ENCODE measurements at places on chromosomes 1 and 21.

- no peaks in the 10 kb centered on the region for H3K36me3 ChIP-seq
- no peak overlapping the region for H3K4me3 ChIP-seq
- H3K27ac ChIP-seq: no peak overlapping the region
- H3K4me1 ChIP-seq: no peaks in the 10 kb centered on the region
- no peak for DNase-seq
- H3K27me3 ChIP-seq: no peaks in the 10 kb centered on the region
Measured at GRCh38 chr1:4464478-4464877, 189.9 kb upstream of the AJAP1 start.

DNA sequence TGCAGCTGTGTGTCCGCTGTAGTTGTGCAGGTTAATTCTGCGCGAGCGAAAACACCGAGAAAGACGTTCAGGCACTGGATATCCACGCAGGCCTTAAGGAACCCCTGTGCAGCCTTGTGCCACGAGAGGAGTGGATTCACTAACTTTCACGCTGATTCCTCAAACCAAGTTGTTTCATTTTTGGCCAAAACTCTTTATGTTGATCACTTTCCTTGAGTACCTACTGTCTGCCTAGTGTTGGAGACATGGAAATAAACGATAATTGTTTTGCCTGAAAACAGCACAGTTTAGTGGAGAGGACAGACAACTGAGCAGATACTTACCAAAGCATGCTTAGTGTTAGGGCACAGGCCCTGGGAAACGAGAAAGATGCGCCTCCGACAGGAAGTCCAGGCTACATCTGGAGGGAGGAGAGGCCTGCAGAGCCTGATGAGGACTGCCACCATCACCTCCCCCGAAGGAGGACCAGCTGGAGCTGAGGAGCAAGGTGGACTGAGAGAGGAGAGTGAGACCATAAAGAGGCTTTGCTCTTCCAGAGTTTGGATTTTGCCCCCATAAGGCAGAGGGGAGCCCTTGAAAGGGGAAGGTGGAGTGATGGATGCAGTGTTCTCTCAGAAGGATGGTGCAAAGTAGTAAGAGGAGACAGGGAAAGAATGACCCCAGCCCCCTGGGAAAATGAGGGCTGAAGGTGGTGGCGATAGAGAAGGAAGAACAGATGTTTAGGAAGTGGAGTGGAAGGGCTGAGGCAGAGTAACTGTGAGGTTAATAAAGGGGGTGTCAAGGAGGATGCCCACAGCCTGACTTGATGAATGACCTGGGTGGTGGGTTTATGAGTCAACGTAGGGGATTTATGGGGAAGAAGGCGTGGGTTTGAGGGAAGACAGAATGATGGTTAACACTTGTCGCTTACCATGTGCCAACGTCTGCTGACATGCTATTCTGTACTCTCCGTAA lies 956 bp upstream of the SCAF4 start:
- peak overlapping the region; percentile 80 for H3K27ac ChIP-seq
- H3K27me3 ChIP-seq: no peaks in the 10 kb centered on the region
- no peak for DNase-seq
- no peaks in the 10 kb centered on the region for H3K36me3 ChIP-seq
- H3K4me3 ChIP-seq: peak overlapping the region; percentile 88

DNA sequence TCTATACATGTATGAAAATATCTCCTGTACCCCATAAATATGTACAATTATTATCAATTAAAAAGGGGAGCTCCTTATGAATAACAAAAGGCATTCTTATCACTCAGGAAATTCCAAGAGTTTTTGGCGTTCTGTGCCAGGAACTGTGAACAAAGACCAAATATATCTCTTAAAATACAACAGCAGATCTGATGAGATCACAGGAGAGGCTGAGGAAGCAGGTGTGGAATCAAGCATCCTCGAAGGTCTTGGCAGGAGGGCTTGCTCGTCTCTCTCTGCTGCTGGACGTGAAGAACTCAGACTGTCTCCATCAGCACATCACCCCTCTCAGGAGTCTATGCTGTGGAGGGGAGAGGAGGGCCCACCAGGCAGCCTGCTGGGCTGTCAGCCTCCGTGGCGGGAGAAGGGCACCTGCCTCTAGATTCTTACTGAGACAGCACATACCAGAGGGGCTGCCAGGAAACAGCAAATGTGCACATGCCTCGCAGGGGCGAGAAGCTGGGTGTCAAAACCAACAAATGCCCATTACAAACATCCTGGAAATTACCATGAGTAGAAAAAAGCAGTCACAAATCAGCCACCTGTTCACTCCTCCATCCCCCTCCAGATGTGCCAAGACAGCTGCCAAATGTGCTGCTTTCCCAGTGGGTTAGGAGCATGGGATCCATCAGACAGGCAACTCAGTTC lies 30.8 kb upstream of the FAM89A start:
- no peak for DNase-seq
- H3K27me3 ChIP-seq: no peaks in the 10 kb centered on the region
- H3K4me3 ChIP-seq: no peak overlapping the region
- no peaks in the 10 kb centered on the region for H3K4me1 ChIP-seq
- H3K27ac ChIP-seq: no peak overlapping the region

- H3K27ac ChIP-seq: no peak overlapping the region
- no peak for DNase-seq
- H3K36me3 ChIP-seq: no peaks in the 10 kb centered on the region
- no peaks in the 10 kb centered on the region for H3K4me1 ChIP-seq
Measured at GRCh38 chr1:224539971-224540370, 76.1 kb upstream of the CNIH3 start.

GRCh38 chr1:109148987-109149561 lies 35.2 kb downstream of the ELAPOR1 start:
- H3K27me3 ChIP-seq: no peaks in the 10 kb centered on the region
- no peak for DNase-seq
- no peaks in the 10 kb centered on the region for H3K4me1 ChIP-seq
- H3K4me3 ChIP-seq: no peak overlapping the region
- H3K36me3 ChIP-seq: no peaks in the 10 kb centered on the region

DNA sequence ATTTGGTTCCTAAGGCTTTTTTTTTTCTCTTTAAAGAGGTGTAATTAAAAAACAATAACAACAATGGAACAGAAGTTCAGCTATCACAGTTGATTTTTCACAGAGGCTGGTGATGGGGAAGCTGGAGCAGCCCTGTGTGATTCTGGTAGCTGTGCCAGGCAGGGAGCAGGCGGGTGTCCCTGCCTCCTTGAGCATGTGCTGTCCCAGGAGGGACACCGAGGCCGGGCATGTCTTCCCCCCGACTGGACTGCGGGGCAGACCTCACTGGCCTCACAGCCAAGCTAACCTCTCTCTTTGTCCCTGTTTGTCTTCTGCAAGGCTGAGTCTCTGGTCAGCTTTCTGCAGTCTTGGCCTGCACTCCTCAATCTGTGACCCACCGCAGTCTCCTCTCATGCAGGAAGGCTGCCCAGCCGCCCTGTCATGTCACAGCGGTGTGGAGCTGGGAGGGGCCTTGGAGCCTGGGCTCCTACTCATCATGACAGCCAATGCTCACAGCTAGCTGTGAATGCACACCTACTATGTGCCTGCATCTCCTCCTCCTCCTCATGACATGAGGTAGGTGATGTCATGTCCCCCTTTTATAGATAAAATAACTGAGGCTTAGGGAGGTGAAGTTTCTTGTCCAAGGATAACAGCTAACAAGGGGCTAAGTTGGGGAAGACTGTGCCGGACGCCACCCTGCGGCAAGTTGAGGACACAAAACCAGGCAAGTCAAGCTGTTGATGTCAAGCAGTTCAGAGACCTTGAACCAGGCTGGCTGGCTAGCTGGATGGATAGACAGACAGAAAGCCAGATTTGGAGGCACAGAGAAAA lies 10.3 kb upstream of the ACTL8 start:
- no peaks in the 10 kb centered on the region for H3K36me3 ChIP-seq
- H3K4me1 ChIP-seq: no peaks in the 10 kb centered on the region

DNA sequence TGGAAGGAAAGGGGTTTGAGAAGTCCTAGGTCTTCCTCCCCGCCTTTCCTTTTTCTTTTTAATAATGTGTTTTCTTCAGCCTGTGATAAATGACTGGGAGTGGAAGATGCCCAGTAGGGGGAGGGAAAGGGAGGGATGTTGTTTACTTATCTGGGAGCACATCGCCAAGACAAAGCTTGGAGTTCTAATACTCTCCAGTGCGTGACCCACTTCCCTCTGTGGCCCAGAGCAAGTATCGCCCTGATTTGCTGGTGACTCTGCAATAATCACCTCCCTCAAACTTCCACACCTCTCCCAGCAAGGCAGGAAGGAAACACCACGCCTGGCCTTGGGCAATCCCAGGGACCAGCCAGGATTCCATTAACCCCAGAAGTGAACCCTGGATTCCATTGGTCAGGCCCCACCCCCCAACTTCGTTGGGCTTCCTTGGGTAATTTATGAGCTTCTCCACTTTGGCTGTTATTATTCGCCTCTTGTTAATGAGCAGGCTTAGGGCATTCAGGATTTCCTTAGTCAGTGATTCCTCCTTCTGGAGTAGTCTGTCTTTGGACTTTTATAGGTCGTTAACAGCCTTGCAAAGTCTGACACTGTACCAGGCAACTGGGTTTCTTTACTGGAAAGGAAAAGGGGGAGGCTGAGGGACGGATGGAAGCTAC lies 24.3 kb upstream of the GRHL3 start:
- H3K27ac ChIP-seq: peak overlapping the region; percentile 82
- peak; percentile 89 for DNase-seq
- no peak overlapping the region for H3K4me3 ChIP-seq

DNA sequence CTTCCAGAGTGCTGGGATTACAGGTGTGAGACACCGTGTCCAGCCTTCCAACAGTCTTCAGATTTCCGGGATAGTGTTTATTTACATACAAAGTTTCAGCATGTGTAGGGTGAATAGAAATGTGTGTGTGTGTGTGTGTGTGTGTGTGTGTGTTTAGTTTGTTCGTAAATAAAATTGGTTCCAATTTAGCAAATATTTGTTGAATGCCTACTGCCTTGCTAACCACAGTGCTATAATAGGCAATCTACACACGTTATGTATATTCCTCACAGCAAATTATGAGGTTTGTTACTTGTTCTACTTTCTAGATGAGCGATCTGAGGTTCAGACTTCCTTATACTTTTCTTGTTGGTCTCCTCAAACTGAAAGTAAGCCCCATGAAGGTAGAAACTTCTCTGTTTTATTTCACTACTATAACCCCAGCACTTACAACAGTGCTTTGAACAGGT lies 32.8 kb upstream of the EPS15 start:
- no peaks in the 10 kb centered on the region for H3K36me3 ChIP-seq
- no peak overlapping the region for H3K4me3 ChIP-seq
- H3K4me1 ChIP-seq: no peaks in the 10 kb centered on the region

DNA sequence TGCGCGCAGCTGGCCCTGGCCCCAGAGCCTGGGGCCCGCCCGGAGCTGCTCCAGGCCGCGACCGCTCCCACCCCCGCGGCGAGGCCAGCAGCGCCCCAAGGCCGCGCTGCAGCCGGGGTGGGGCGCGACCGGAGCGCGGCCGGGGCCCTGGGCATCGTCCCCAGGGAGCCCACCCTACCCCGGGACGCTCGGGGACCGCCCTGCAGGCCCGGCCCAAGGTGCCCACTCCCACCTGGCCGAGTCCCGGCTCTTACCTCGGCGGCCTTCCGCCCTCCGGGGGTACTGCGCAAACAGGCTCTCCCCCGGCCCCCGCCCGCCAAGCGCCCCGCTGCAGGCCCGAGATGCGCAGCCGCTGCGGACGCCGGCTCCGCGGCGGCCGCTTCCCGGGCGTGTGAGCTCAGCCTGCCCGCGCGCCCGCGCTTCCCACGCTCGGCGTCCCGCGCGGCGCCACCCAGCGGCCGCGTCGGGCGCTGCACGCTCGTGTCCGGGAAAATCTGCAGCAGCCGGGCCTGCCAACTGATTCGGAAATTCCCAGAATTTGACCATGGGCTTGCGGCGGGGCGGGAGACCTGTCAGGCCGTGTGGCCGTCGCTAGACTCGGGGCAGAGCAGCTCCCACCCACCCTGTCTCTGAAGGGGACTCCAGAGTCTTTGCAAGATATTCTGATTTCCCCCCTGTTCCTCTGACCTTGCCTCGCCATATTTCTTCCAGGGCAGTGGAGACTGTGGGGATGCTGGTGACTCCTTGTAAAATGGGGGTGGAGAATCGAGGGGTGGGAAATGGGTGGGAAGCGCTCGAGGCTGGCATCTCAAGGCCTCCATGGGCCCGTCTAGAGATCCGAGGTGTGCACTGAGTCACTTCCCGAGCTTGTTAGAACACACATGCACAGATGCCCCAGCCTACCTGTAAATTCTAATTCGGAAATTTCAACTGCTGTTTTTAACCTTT lies 41.9 kb downstream of the CD34 start:
- H3K4me1 ChIP-seq: no peaks in the 10 kb centered on the region
- peak; percentile 88 for DNase-seq
- no peaks in the 10 kb centered on the region for H3K36me3 ChIP-seq
- H3K4me3 ChIP-seq: peak overlapping the region; percentile 63
- peak overlapping the region; percentile 95 for H3K27ac ChIP-seq

DNA sequence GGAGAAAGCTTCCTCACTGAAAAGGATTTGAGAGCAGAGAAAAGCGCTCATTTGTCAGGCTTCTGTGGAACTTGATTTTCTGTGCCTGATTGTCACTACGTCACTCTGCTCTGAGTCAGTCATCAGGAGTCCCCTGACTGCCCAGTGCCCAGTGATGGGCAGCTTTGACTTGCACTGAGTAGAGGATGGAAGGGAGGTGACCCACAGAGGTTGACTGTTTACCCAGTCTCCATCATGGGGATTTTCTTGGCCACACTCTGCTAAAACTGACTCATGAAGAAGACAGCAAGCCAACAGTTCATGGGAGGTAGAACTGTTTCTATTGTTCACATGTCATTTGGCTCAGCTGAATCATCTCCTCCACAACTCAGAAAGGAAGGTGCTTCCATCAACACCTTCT lies 82.1 kb upstream of the DUSP10 start:
- no peaks in the 10 kb centered on the region for H3K4me1 ChIP-seq
- no peak overlapping the region for H3K27ac ChIP-seq
- H3K27me3 ChIP-seq: no peaks in the 10 kb centered on the region
- no peak overlapping the region for H3K4me3 ChIP-seq
- H3K36me3 ChIP-seq: no peaks in the 10 kb centered on the region

All from uterus (tissue), 4 donors.